ENCODE measurements at places on chromosomes 4 and X.

DNA sequence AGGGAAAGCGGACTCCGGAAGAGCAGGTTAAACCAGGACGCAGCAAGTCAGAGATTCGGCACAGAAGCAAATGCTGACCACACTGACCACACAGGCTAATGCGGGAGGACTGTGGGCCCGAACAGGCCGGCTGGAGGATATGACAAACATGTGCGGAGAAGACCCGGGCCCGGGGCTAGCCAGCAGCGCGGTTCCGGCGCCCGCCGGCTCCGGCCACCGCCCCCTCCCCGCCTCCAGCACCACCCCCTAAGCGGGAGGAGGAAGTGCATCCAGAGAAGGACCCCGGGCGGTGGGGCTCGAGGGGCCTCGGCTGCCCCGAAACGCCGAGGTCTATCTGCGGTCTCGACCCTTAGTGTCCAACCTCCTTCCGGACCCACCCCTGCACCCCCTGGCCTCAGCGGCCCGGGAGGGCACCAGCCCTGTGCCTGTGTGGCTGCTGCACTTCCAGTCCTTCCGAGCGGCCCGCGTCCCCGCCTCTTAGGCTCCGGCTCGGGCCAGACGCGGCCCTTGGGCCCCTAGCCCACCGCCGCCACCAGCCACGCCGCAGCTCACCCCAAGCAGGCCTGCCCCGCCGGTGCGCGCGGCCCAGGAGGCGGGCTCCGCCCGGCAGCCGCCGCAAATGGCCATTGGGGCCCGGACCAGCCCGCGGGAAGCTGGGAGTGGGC, 2.1 kb downstream of the ELOVL6 start:
- peak; percentile 37 for DNase-seq

GRCh38 chr4:111937368-111937767, 207.9 kb upstream of the FAM241A start:
- DNase-seq: peak; percentile 7

DNA sequence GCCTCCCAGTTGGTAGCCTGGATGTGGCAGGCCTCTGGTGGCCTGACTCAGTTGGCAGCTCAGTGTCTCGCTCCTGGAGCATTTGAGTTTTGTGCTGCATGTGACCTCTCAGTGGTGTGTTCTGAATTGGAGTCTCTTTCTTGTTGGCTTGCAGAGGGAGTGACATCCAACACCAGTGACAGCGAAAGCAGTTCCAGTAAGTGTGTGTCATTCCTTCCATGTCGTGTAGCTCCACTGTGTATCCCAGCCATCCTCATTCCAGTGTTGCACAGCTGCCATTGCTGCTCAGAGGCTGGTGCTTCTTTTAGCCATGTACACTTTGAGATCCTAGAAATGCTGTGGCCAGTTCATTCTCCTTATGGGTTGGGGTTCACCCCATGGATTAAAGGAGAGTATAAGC, 52.4 kb downstream of the DLG3 start:
- DNase-seq: no peak

DNA sequence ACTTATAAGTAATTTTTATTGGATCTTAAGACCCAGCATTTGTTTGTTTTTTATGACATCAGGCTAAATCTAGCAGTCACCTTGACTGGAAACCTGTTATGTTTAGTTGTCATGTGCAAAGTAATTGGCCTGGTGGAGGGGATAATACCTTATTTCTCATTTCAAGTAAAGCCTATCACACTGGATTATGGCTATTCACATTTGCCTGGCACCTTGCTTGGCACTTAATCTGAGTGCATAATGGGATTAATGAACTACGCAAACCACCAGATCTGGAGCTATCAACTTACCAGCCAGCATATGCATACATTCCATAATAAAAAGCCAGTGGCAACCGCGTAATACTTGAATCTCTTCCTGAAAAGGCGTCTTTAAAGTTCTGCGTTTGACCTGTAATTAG, 23.2 kb downstream of the SLC7A11 start:
- DNase-seq: no peak

- DNase-seq: peak; percentile 29
These were observed 772 bp upstream of the FBXW7 start for GRCh38 chr4:152536545-152537182.

GRCh38 chrX:77961063-77961462, 8.4 kb downstream of the PGAM4 start:
- DNase-seq: no peak

DNA sequence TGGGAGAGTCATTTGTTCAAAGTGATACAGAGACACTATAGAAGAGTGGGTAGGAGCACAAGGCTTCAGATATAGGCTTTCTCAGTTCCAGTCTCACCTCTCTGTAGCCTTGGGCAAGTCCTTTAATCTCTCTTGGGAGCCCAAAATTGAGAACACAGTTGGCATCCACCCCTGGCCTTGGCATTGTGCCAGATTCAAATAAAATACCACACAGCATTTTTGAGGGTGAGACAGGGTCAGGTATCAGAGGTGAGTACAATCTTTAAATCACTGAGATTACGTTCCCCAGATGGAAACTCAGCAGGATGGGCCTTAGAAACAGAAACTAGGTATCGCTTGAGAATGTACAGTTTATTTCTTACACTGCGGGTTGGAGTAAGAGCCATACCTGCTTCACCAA, 25.2 kb upstream of the SMIM10L2A start:
- no peak for DNase-seq

GRCh38 chr4:119872371-119873016, 194.2 kb downstream of the MAD2L1 start:
- DNase-seq: peak; percentile 5

GRCh38 chr4:122152711-122153226, 638 bp downstream of the BLTP1 start:
- DNase-seq: peak; percentile 18

- DNase-seq: no peak
These were observed 1168.1 kb downstream of the PCDH19 start for GRCh38 chrX:99242001-99242400.

GRCh38 chrX:65685112-65685511, 17.7 kb downstream of the MSN start:
- DNase-seq: no peak

- no peak for DNase-seq
These were observed 100.5 kb upstream of the TBC1D9 start for GRCh38 chr4:140856621-140857062.

- DNase-seq: no peak
These were observed 135.9 kb downstream of the SLC4A4 start for GRCh38 chr4:71474731-71475130.

GRCh38 chr4:30511751-30512150, 208.4 kb upstream of the PCDH7 start:
- DNase-seq: no peak

GRCh38 chr4:182339221-182339641, 96.0 kb downstream of the TENM3 start:
- no peak for DNase-seq
